ENCODE measurements at places on chromosomes 5 and 9. TPM values are rescaled to one million over a fixed set of nuclear protein-coding genes. Genes with fewer than 3 reads are reported as not detected.

PAPPA gene
- polyA plus RNA-seq, result 1.5 TPM

SH2D3C gene
- 19.5 TPM for polyA plus RNA-seq

PFN3 gene
- polyA plus RNA-seq, result not detected

CLTA gene
- polyA plus RNA-seq, result 129 TPM

TNFSF8 gene
- polyA plus RNA-seq, result 0.59 TPM

- no peak for DNase-seq
These were observed 147.8 kb upstream of the IRX2 start for GRCh38 chr5:2899311-2899710.

DNA sequence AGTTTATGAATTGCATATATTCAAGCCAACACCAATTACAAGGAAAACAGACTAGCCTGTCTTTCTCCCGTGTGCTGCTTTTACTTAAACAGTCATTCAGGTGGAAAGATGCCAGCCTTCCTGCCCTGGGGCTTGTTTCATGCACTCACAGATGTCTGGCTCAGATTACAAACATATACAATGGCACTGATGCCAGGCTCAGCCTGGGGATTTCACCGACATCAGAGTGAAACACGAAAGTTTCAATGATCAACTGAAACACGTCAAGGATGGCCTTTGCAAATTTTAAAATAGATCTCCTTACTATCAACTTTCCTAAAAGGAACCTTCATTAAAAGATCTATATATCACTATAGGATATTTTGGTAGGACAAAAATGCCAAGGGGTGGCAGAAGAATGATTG lies 1576.5 kb downstream of the EFNA5 start:
- DNase-seq, result peak; percentile 7

GRCh38 chr9:98909935-98910334 lies 33.8 kb upstream of the COL15A1 start:
- DNase-seq, result no peak

GRCh38 chr9:84667571-84668195 lies 1.8 kb upstream of the NTRK2 start:
- DNase-seq, result peak; percentile 66

DNA sequence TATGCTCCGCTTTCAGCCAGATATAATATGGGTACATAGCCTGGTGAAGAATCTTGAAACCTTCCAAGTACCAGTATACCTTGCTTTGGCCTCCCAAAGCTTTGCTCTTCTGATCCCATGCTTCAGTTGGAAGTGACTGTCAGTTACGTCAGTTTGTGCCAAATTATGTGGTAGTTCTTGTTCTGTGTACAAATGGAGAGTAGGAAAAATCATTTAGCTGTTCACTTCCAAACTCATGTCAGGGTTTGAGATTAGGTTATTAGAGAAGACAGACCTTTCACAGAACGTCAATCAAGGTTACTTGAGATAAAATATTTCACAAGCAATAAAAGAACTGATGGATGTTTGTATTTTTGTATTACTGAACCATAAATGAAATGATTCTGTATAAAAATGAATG lies 117.2 kb downstream of the NDUFS4 start:
- no peak for DNase-seq

- DNase-seq, result no peak
These were observed 39.1 kb upstream of the SH3PXD2B start for GRCh38 chr5:172493461-172493860.

DNA sequence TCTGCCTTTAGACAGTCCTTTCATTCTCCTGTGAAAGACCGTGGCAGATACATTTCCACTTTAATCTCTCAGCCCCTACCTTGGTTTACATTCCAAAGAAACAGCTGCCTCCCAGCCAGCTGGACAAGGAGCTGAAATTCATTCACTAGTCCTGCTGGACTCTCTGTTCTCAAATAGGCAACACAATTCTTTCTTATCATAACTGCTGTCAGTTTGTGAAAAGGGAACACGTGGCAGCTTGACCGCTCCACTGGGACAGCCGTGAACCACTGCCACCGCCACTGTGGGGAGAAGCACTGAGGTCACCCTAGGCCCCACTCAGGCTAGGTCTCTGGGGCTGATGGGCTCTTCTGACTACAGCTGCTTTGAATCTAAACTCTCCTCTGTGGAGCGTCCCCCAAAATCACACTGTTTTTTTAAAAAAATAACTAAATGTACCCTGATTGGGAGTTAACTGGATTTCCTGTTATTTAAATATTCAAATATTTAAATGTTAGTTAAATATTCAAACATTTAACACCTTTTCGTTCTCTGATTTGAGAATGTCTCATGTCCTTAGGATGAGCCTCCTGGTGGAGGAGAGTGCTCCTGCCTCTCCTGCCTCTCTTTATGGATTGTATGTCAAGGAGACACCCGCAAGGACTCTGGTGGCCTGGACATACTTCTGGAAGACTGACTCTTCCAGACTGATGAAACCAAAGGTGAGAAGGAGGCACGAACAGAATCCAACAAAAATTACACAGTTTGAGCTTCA lies 120.1 kb downstream of the BOD1 start:
- no peak for DNase-seq

DNA sequence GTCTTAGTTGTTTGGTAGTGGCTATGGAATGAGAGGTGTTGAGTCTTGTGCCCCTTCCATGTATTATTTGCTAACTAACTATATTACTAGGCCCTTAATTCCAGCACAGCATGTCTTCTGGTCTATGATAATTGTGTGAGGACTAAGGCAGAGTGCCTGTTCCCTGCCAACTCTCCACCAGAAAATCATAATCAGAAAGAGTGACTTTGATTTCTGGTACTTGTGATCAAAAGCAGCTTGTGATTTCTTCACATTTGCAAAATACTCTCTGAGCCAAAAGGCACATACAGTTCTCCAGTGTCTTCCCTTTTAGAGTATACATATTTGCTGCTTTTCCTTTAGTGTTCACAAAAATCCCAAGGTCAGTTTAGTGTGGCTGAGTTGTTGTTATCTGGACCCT lies 229.9 kb downstream of the GNA14 start:
- DNase-seq, result no peak

- no peak for DNase-seq
These were observed 192.7 kb upstream of the SGCD start for GRCh38 chr5:156134216-156134615.

DNA sequence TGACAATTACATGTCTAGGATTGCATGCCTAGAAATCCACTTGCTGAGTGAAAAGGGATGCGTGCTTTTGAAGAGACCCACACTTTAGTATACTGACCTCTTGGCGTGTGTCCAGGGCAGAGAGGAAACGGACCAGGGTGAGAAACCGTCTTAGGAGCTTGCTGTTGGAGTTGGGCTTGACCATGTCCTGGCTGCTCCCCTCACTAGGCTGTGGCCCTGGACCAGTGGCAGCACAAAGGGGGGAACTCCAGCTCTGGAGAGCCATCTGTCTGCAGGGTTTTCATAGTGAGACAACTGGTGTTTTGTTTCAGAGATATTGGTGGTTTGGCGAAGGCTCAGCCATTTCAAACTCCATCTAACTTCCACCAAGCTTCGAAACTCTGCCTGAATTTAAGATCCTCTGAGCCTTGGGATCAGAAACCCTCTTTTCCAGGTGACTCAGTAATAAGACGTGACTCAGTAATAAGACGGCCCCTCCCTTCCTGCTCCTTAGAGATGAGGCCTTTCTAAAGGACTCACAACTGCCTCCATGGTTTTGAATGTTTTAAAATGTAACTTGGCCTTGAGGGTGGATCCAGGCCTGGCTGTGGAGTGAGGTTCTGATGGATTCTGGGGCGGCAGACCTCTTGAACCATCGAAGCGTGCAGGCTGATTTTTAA lies 165.8 kb downstream of the MELK start:
- no peak for DNase-seq

GRCh38 chr9:94741866-94742265 lies 15.4 kb downstream of the AOPEP start:
- no peak for DNase-seq

DNA sequence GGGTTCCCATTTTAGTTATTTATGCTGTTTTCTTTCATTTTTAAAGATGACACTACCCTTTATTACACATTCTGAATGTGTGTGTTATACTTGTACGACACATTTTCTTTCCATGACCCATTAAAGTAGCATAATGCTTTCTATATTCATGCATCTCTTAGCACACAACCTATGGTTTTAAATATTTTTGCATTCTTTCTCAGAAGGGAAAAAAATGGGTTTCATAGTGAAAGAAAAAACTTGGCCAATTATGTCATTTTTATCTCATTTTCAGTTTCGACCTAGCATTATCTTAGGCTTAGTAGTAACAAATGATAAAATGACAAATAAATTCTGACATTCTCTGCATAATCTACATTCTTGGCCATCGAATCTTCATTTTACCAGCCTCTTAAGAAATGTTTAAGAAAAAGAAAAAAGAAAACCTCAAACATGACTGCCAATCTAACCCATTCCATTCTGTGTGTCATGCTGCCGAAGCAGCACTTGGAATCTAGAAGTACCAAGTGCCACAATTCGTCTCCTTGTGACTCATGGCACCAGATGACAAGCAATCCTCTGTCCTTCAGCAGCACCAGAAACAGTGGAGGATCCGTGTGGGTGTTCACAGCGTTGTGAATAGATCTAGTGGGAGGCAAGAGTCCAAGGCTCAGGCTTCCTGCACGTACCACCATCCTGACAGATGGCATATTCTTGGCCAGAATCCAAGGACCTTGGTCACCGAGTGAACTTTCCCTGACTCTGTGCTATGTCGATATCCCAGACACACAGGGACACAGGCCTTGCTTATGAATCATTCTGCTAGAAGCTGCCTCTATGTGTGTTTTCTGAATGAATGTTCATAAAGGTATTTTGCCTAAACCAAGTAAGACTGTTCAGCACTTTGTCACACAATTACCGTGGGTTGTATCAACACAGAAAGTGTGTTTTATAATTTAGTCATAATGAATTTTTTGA lies 502.7 kb downstream of the NR2F1-AS1 start:
- DNase-seq, result peak; percentile 58

DNA sequence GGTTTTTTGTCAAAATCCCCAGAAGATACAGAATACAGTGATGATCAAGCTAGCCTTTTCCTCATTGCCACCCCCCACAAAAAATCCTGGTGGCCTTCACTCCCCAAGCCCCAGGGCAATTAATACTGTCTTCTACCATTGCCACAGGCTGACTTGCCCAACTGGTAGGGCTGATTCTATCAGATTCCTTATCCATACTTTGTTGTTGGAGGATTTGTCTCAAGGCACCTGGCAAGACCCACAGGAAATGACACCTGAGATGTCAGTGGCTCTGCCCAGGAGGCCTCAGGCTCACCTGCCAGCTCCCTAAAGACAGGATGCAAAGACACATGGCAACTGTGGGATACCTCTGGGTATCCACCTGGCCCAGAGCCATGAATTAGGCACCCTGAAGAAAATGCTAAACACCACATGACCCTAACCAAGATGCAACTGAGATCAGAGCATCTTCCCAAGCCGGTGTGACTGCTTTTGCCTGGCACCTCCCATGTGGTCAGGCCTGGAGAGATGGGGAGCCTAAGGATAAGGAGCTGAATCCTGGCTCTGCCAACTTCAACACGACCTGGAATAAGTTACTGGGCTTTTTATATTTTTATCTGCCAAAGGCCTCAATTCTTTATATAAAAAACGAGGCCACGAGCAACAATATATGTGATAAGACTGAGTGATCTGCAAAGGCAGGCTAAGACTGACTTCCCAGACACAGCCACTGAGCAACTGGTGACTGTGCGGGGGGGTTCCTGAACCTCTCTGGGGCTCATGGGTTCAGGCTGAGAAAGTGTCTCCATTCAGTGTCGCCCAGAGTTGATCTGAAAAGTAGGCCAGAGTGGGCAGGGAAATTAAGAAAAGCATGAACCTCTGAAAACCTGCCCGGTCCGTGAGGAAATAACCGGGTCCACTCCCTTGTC lies 944 bp downstream of the ATOX1 start:
- DNase-seq, result no peak

- DNase-seq, result no peak
These were observed 5.6 kb downstream of the FER start for GRCh38 chr5:108753331-108753730.

DNA sequence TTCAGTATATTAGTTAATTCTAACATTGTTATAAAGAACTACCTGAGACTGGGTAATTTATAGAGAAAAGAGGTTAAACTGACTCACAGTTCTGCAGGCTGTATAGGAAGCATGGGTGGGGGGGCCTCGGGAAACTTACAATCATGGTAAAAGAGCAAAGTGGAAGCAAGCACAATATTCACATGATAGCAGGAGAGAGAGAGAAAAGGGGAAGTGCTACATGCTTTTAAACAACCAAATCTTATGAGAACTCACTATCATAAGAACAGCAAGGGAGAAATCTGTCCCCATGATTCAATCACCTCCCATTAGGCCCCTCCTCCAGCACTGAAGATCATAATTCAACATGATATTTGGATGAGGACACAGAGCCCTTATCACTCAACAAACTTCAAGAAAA lies 324.9 kb downstream of the ZNF608 start:
- DNase-seq, result no peak

DNA sequence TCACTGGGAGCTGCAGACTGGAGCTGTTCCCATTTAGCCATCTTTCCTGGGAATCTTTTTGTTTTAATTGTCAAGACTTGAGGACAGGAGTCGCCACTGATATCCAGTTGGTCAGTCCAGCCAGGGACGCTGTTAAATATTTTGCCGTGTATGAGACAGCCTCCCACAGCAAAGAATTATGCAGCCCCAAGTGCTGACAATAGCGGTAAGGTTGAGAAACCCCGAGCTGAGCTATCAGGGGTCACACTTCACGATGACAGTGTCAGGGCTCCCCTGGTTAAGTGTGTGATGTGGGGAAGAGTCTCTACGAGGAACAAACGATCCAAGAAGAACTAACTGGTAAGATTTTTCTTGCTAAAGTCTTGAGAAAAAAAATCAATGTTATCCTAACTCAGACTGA lies 372.0 kb upstream of the MPDZ start:
- no peak for DNase-seq

DNA sequence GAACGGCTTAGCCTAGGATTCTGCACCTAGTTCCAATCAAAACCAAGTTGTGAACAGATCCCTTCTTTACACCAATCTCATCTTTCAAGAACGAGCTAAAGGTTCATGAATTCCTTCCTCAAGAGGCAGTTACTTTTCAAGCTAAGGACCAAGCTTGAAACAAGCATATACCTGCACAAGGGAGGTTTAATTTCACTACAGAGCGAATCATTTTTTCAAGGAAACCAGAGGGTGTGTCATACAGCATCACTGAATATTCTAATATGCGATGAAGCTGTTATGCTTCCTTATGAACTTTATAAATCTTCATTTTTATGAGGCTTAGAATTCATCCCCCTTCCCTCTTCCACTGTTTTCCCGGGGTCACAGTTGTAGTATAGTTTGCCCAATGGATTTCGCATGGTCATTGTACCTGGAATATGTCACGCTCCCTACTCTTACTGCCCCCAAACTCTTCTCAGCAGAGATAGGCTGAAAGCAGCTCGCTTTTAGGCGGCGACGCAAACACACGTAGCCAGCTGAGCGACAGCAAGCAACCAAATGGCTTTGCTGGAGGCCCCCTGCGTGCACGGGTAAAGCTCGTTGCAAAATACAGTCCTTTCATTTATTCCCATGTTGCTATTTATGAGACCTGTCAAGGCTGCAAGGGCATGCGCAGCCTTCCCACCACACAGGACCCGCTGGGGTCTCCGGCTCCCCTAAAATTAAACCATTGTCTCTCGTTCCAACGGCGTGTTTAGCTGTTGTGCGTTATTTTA lies 832 bp downstream of the LMBRD2 start:
- DNase-seq, result no peak
